ENCODE measurements at places on chromosomes 3 and 15.

DNA sequence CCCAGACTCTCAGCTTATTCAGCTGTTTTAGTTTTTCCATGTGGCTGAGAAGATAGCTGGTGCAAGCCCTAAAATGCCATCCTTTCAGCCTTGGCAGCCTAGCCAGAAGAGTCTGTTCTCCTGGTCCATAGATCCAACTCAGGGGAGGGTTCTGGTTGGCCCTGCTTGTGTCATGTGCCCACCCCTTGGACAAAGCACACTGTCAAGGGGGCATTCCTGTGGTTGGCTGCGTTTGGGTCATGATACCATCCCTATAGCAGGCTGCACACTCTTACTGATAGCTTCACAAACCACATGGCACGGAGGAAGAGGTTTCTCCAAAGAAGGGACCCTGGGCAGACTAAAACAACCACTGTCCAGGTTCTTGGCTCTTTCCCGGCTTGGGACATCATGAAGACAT is 8.4 kb upstream of the FSTL1 start:
- DNase-seq: no peak

DNA sequence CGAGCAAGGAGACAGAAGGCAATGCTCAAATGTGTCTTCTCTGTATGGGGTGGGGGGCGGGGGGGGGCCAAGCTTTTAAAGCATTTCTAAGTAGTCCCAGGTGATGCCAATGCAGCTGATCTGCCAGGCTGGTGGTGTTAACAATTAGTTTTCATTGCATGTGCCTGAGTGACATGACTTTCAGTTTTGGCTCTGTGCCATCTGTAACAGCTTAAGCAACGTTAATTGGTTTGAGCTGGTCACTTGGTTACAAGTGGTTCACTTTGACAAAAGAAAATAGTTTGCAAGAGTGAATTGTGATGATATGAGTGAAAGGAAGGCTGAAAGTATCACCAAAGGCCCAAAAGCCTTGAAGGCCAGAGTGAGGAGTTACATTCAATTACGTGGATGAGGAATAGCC is 26.4 kb upstream of the LRIG1 start:
- no peak for DNase-seq

DNA sequence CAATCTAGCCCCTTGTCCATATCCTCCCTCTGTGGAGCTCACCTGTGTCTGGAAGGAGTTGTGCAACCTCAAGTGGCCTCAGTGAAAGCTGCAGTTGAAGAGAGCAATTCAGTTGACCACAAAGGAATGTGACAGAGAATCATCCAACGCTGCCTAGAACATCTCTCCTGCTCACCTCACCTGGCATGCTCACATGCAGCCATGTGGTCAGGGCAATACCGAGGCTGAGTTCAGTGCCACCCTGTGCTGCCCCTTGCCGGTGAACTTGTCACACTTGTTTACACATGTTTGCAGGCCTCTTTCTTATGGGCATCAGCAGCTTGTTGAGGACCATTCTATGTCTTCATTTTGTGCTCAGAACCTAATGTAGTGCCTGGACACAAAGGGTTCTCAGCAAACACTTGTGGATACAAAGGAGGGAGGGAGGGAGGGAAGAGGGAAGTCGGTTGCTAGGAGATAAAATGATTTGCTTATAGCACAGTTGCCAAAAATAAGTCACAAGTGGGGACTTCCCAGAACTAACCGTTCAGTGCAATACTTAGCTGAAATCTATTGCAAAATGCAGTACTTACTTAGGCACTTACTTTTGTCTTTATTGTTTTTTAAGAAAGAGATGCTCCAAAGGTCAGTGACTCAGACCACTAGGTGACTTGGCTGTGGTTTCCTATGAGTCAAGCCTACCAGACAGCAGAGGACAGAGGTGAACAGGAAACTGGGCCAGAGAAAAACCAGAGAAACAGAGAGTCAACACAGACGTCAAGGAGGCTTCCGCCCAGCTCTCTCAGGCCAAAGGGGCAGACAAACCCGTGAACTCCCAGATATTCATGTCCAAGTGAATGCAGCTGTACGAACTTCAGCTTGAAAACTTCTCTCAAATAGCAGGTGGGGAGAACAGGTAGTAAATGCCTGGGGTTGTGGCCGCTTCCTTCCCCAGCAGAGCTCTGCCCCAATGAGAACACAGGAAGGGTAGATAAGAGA is 227.8 kb upstream of the CTNNB1 start:
- no peak for DNase-seq

GRCh38 chr3:55719508-55719907 is 232.4 kb upstream of the WNT5A start:
- DNase-seq: no peak

DNA sequence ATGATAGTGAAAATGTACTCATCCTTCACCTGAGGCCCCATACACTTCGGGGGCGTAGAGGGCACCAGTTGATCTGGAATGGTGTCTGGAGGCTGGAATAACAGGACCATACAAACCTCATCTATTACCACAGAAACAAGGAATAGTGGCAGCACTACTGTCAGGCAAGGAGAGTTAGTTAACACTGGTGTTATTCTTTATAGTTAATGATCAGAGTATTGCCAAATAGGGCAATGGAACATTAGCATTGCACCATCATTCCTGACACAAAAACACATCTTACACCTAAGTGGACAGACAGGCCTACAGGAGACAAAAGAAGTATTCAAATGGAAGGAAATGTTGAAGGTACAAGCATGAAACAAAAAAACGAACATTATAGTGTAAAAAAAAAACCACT is 137.0 kb upstream of the UBP1 start:
- no peak for DNase-seq

DNA sequence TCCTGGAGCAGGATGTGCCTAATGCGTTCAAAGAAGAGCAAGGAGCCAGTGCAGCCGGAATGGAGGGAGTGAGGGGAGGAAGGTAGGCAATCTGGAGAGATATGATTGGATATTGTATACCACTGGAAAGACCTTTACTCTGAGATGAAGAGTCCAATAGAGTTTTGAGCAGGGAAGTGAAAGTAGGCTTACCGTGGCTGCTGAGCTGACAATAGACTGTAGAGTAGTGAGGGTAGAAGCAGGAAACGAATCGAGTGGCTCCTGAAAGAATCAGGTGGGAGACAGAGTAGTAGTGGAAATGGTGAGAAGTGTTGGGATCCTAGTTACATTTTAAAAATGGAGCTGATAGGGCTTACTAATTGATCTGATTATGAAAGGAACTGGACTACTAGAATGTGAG is 51.8 kb upstream of the NUDT16 start:
- DNase-seq: no peak

DNA sequence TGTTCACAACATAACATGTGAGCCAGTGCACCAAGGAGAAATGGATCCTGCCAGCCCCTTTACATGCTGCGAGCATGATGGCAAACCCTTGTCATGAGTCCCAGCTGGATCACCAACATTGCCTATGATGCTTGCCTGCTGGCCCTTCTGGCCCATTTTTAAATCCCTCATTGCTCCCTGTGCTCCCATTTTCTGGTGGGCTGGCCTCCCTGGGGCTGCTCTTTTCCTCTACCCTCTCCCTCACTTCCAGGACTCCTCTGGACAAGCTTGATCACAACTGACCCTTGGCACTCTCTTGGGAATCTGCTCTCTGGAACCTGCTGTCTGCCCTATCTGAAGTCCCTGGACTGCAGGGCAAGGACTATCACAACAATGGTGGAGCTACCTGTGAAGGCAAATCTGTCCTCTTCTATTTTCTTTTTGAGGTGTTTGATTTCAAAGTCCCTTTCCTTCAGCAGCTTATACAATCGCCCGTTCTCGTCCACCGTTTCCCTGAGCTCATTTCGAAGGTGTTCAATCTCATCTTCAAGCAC is 16.3 kb downstream of the CCDC13 start:
- DNase-seq: no peak

- DNase-seq: no peak
These were observed 82.9 kb upstream of the BOC start for GRCh38 chr3:113128386-113129015.

DNA sequence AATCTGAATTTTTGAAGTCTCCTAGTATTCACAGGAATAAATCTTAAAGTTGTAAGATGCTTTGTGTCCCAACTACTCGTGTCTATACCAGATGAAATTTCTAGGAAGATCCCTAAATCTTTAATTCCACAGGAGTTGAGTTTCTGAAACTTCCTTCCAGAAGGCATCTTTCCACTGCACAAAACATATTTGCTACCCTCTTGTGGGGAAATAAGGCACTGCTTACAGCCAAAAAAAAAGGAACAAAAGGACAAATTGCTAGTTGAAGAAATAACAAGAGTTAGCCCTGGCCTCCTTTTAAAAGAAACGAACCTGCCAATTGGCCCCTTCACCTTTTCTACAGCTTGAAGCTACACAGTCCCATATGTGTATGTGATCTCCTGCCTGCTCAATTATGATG is 54.0 kb downstream of the TAFA4 start:
- DNase-seq: peak; percentile 5

DNA sequence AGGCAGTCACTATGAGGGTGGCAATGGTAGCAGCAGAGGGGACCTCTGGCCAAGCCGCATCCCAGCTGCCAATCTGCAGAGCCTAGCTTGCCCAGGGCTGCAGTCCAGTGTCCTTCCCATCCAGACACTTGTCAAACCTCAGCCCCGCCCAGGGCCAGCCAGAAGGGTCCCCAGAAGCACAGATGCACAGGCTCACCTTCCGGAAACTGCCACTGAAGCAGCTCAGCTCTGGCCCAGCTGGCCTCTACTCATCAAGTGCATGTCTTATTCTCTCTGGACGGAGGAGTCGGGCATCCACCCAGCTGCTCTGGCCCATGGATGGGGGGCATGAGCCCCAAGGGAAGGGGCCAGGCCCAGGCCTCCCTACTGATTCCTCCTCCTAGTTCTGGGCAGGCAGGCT is 69.2 kb downstream of the DNAJB8 start:
- DNase-seq: peak; percentile 52

DNA sequence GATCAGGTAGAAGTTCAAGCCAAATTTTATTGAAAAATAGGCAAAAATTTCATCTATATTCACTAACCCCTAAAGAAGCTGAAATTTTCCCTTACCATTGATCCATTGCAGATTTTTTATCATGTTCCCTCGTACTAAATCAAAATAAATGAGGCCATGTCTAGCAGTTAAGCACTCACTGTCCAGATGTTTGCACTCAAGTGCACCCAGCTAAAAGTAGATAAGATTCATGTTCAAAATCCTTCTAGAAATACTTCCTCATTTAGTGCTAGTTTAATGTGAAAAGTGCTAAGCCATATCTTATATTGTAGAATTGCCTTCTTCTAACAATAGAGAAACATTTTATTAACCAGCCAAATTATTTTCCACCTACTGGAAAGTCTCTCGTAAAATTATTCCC is 164.7 kb upstream of the UBE2E2 start:
- DNase-seq: no peak

- DNase-seq: no peak
These were observed 3.9 kb downstream of the RPL35A start for GRCh38 chr3:197953881-197954280.

DNA sequence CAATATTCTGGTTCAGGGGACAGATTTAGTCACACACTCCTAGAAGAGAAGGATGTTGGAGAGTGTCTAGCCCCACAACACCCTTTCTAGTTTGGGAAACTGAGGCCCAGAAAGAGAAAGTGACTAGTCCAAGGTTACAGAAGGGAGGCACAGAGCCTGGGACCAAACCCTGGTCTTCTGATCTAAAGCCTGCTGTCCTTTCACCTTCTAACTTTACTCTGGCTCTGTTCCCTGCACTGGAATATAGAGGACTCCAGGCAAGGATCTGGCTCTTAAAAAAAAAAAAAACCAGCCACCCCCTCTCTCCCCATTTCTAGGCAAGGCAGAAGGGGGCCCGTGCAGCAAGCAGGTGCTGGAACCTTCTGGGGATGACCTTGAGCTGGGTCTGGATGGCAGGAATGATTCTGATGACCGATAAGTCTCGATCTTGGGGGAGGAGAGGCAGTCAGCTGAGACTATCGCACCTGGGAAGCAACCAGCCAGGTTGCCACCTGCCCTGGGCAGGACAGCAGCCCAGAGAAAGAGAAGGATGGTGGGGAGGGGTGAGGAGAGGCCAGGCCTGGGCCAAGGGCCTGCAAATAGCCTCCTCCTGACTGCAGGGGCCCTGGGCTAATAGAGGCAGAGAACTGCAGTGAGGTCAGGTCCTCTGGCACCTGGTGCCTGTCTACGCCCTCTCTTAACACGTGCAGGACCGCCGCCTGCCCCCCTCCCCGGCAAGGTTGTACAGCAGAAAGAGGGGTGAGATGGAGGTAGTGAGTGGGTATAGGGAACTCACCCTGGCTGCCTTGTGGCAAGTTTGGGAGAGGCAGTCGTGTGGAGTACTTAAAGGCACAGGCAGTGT is 30.4 kb upstream of the RHCG start:
- DNase-seq: no peak

DNA sequence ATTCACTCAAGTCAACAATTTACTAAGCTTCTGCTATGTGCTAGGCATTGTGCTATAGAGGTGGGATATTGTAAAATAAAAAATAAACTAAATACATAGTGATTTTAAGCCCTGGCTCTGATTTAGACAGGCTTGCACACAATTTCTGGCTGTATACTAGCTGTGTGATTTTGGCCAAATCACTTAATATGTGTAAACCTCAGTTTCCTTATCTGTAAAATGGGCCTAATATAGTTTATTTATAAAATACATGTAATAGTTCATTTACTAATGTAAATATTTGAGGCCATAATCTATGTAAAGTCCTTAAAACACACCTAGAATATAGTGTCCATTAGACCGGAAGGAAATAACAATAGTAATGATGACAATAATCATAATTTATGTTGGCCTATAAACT is 363.1 kb downstream of the CLSTN2 start:
- DNase-seq: no peak

GRCh38 chr15:59812250-59812870 is 123.2 kb upstream of the BNIP2 start:
- no peak for DNase-seq

- no peak for DNase-seq
These were observed 94.0 kb downstream of the ETFA start for GRCh38 chr15:76217029-76217881.

GRCh38 chr3:37032961-37033360 is 39.6 kb downstream of the MLH1 start:
- no peak for DNase-seq

GRCh38 chr15:95018888-95019545 is 787.7 kb downstream of the MCTP2 start:
- DNase-seq: no peak

DNA sequence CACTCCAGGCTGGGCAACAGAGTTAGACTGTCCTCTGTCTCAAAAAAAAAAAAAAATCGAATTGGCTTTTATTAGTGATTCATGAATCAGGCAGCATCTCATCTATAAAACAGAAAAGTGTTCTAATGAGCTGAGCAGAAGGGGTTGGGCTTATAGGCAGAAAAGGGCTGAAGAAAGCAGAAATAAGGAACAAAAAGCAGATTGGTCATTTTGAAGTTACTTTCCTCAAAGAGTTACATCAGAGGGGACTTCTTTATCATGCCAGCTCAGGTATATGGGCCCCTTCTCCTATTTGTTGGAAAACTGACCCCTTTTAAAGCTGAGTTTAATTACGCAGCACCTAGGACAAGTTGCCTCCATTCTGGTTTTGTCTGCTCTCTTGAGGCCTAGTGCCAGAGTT is 722 bp upstream of the POGLUT1 start:
- no peak for DNase-seq

DNA sequence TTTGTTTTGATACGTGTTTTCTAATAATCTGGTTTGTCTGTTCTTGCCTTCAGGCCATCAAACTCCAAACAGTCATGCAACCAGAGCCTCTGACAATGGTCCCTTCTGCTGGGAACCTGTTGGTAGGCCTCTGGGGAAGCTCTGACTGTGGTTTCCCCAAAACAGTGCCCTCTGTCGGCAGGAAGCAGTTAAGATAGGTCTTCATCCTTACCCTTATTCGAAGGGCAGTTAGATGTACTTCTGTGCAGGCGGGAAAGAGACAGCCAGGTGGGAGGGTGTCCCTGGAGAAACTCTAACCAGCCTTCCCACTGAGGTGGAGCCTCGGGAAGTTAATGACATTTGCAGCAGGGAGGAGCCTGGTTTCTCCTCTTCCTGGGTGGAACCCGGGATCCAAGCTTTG is 81.6 kb upstream of the CHMP2B start:
- DNase-seq: peak; percentile 8
